ENCODE measurements at places on chromosomes 11 and 22. TPM values are rescaled to one million over a fixed set of nuclear protein-coding genes. Genes with fewer than 3 reads are reported as not detected.

Gene OR5B21
- not detected for total RNA-seq

Gene MAPK1
- total RNA-seq, result 56.5 TPM

Gene OR56A1
- total RNA-seq, result not detected

Gene CABP7
- not detected for total RNA-seq

Gene CALCA
- not detected for total RNA-seq

Gene CCDC157
- 2.2 TPM for total RNA-seq

Measured in stomach (tissue), 19 donors.